ENCODE measurements at places on chromosomes 1 and 21.
A peak's percentile ranks its signal among the peaks of the same experiment; 100 is the strongest.

DNA sequence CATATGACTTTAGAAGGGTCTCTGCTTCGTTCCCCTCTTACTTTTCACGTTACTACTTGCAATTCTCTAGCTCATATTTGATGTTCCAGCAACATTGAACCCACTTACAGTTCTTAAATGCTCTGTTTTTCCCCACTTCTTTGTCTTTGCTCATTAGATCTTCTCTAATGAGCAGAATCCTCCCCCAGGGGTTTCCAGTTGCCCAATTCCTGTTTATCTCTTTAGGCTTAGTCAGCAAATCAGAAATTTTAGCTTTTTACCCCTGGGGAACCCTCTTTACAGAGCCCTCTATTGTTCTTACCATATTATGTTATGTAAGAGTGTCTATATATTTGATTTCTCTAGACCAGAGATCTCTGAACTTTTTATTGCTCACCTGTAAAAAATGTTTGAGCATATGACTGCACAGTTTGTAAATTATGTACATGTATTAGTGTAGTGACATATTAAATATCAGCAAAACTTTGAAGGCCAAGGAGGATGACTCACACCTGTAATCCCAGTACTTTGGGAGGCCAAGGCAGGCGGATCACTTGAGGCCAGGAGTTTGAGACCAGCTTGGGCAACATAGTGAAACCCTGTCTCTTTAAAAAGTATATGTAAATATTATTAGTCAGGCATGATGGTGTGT, 71.4 kb downstream of the FNBP1L start:
- no peak for DNase-seq

- no peak for DNase-seq
Measured at GRCh38 chr1:63886340-63886739, 112.5 kb downstream of the ROR1 start.

GRCh38 chr1:94265906-94266305, 28.5 kb upstream of the ARHGAP29 start:
- DNase-seq: no peak

DNA sequence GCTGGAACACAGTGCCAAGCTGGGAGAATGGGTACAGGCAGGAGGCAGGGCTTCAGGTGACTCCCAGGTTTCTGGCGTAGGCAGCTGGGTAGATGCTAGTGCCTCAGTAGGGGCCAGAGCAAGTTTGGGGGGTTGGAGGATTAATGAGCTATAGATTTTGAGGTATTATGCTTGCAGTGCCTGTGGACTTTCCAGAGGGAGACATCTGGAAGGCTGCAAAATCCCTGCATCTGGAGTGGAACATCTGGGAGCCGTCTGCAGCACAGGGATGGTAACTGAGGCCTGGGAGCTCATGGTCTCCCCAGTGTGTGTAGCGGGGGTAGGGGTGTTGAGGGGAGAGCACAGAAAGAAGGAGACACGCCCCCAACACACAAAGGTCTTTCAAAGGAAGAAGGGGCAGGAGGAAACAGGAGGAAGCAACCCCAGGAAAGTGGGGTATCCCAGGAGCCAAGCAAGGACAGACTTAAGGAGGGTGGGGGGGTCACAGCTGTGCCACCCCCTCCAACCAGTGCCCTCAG, 2.2 kb upstream of the PDZK1IP1 start:
- no peak for DNase-seq

GRCh38 chr1:234570329-234571120, 39.5 kb downstream of the IRF2BP2 start:
- DNase-seq: no peak

- DNase-seq: peak; percentile 51
Measured at GRCh38 chr1:212630158-212630900, 21.8 kb downstream of the ATF3 start.

GRCh38 chr1:3625151-3625907, 514 bp downstream of the TPRG1L start:
- no peak for DNase-seq

DNA sequence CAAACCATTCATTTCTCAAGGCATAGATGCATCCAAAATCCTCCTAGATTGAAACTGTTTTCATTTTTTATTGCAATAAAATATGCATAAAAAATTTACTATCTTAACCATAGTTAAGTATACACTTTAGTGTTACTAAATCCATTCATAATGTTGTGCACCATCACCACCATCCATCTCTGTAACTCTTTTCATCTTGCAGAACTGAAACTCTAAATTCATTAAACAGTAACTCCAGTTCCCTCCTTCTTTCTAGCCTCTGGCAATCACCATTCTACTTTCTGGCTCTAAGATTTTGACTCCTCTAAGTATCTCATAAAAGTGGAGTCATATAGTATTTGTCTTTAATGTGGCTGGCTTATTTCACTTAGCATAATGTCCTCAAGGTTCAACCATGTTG, 236.8 kb downstream of the SMYD3 start:
- no peak for DNase-seq

- DNase-seq: peak; percentile 15
Measured at GRCh38 chr1:9593492-9594465, 5.1 kb downstream of the TMEM201 start.

DNA sequence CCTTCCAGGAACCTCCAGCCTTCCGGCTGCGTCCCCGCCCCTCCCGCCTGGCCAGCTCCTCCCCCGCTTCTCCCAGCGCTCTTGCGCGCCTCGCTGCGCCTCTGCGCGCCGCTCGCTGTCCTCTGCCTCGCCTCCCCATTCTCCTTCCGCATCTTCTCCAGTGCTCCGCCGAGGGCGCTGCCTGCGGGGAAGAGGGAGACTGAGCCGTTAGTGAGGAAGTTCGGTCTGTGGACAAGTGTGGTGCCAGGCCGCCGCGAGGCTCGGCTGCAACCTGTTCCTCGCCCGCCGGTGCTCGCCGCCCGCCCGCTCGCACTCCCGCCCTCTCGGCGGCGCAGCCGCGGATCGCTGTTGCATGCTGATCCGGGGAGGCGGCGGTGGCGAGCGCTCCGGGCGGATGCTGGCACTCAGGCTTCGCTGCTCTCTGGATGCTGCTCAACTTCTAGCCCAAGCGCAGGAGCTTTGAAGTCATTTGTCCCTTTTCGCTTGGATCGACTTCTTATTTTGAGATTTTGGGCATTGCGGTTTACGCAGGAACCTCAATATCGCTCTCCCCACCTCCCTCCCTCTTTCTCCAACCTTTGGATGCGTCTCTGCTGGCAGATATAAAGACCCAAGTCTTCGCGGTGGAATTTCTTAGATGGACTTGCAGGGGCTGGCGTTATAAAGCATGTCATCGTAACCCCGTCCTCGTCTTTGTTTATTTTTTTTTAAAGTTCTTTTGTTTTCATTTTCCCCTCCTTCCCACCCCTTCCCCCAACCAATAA, 614 bp upstream of the CACNA1E start:
- DNase-seq: no peak

- no peak for DNase-seq
Measured at GRCh38 chr1:68173936-68174737, 58.2 kb downstream of the WLS start.

- peak; percentile 16 for DNase-seq
Measured at GRCh38 chr1:156627313-156627880, 8.2 kb downstream of the HAPLN2 start.

DNA sequence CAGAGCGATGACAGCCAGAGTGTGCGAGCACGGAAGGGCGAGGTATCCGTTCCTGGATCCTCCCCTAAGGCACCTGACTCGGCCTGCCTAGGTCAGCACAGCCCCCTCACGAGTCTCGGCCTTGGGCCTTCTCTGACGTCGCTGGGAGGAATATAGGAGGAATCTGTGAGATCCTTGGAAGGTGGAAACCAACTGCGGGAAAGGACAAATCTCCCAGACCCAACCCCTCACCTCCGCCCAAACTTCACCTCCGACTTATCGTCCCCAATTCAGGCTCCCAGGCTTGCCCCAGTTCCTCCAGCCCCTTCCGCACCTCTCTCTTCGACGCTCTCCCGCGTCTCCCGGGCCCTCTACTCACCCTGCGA, 494 bp downstream of the APH1A start:
- DNase-seq: peak; percentile 38

- no peak for DNase-seq
Measured at GRCh38 chr1:14524826-14525636, 73.5 kb upstream of the KAZN start.

DNA sequence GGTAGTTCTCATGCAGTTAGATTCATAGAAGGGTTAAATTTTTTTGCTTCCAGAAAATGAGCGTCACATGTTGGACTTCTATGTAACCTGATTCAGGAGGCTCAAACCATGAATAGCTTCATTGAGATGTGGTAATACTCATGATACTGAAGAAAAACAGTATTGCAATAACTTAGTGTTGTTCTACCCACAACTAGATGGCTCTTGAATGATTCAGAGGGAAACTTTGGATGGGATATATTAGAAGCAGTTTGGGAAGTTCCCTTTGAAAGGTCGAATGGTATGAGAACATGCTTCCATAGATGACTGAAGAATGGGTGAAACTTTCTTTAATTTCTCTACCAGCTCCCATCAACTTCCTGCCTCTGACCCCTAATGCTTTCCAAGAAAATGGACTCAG, 211.7 kb upstream of the PTGFR start:
- DNase-seq: no peak

GRCh38 chr1:207852576-207853371, 58.2 kb downstream of the CD34 start:
- no peak for DNase-seq

GRCh38 chr1:245263529-245264095, 108.8 kb downstream of the KIF26B start:
- no peak for DNase-seq

GRCh38 chr1:58468612-58469011, 77.9 kb downstream of the OMA1 start:
- DNase-seq: no peak

DNA sequence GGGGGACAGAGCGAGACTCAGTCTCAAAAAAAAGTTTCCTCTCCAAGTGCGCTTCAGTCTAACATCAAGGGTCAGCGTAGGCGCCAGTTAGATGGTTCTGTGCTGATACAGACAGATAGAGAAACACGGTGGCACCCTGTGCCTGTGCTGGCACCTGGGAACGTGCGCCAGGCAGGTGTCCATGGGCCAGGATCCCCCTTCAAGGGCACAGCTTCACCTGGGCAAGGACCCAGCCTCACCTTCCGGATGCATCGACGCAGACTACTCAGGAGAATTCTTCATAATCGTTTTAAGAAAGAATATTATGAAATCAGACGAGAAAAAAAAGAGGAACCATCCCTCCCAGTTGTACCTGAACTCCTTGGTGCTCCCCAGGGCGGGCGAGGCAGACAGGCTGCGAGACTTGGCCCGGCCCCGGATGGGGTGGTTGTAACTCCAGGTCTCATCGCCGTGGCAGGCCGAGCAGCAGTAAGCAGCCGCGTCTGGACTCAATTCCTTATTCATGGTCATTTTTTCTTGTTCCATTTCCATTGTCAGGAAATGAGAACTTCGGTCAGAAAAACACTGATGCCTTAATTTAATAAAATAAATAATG, 13.3 kb downstream of the NADK start:
- DNase-seq: no peak

- no peak for DNase-seq
Measured at GRCh38 chr1:17370618-17371017, 1.4 kb upstream of the PADI6 start.

DNA sequence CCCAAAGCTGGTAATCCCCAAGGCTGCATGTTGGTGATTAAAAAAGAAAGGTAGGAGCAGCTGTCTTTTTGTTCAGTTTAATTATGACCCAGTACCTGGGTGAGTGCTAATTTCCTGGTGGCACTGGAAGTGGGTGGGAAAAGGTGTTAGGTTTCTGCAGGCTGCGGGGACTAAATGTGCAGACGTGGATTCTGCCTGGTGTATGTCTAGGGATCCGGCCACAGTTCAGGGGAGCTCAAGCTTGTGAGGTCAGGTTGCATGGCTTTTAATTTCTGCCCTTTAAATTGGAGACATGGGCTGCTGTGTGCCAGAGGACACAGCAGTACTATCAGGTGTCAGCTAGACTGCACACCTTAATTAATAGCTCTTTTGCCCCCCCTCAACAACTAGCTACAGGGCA, 20.3 kb upstream of the TBX19 start:
- DNase-seq: no peak

- DNase-seq: peak; percentile 4
Measured at GRCh38 chr21:25733859-25734653, 648 bp downstream of the ATP5PF start.

- no peak for DNase-seq
Measured at GRCh38 chr21:15592271-15592860, 137.4 kb upstream of the USP25 start.

DNA sequence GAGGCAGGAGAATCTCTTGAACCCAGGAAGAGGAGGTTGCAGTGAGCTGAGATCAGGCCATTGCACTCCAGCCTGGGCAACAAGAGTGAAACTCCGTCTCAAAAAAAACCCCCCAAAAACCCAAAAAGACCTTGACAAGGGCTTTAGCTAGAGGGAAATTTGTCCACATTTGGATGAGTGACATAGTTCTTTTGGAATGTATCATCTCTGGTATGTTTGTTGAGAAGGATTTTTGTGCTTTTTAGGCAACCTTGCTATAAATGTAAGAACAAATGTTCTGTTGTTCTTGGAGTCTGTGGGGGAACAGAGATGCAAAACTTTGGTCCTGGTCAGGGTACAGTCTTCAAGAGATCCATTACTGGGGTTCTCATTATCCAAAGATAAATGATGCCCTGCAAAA, 28.9 kb downstream of the INAVA start:
- DNase-seq: no peak

- DNase-seq: no peak
Measured at GRCh38 chr21:29117372-29117955, 13.0 kb upstream of the MAP3K7CL start.

DNA sequence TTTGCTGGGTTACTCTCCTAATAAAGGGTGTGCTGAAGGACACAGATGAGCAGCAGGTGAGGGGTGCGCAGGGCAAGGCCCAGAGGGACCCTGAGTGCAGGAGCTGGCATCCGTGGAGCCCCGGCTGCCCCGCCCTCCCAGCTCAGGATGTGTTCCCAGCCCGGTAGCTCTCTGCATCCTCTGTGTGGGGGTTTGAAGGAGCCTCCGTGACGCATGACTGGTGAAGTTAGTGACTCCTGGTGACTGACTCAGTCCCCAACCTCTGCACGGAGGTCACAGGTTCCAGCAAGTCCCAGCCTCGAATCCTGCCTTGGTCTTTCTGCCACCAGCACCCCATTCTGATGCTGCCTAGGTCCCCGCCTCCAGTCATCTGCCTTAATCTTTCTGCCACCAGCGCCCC, 21.6 kb upstream of the TSPEAR start:
- no peak for DNase-seq

GRCh38 chr1:44000122-44000665, 8.8 kb downstream of the CCDC24 start:
- no peak for DNase-seq

GRCh38 chr1:162293073-162293692, 83.5 kb downstream of the SPATA46 start:
- no peak for DNase-seq

DNA sequence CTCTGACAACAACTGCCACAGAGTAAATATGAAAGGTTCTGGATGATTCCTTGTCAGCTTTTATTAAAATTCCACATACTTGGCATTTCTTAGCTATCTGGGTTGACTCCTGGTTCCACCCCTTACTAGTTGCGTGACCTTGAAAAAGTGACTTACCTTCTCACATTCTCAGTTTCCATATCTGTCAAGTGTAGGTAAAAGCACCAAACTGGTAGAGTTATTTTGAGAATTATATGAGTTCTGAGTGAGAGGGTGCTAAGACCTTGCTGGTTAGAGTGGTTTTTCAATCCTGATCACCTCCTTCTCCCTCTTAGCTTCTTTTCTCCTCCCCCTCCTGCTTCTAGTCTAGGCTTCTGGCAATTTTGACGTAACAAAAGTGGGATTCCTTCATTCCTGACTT, 83.4 kb upstream of the ABCD3 start:
- no peak for DNase-seq

GRCh38 chr1:32358435-32358834, 3.9 kb downstream of the FAM229A start:
- no peak for DNase-seq

Measured in naive thymus-derived CD8-positive, alpha-beta T cell (primary cell).